ENCODE measurements at places on chromosomes 1 and 21.

GRCh38 chr21:45109831-45110492 lies 35.6 kb downstream of the ADARB1 start:
- DNase-seq = no peak

DNA sequence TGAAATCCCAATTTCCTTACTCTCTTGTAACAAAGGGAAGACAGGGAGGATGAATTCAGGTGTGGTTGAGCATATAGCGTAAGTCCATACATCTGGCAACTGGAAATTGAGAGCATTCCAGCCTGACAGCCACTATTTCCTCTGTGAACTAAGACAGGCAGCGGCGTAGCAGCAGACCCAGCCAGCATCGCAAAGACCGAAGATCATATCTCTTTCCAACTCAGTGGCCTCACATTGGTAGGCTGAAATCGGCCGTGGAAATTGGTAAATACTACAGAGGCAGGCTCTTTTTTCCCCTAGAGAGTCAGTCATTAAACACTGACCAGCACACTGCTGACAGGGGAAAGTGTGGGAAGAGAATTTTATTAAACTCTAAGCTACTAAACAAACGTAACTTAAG lies 43.4 kb downstream of the TARBP1 start:
- DNase-seq = no peak

GRCh38 chr21:25790878-25791204 lies 56.1 kb downstream of the GABPA start:
- no peak for DNase-seq

GRCh38 chr1:77533660-77534305 lies 148.7 kb downstream of the ZZZ3 start:
- DNase-seq = no peak

- DNase-seq = no peak
Observed at GRCh38 chr1:203589171-203589570, 37.5 kb upstream of the ATP2B4 start.

GRCh38 chr1:230323686-230324085 lies 102.4 kb downstream of the PGBD5 start:
- no peak for DNase-seq

DNA sequence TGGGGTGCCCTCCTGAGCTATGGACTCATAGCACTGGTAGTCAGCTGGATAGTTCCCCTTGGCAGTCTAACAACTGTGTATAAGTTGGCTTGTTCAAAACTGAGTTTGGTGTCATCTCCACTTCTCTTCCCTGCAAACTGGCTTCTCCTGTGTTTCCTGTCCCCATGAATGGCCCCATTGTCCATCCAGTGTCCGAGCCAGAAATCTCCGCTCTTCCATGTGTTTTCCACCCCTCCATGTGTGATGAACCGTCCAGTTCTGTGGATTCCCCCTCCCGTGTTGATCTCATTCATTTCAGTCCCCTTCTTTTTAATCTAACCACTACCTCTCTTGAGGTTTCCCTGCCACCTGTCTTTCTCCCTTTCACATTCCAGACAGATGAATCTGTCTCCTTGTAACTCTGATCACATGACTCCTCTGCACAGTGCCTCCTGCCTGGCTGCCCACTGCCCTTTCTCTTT lies 195.7 kb downstream of the ROR1 start:
- no peak for DNase-seq

DNA sequence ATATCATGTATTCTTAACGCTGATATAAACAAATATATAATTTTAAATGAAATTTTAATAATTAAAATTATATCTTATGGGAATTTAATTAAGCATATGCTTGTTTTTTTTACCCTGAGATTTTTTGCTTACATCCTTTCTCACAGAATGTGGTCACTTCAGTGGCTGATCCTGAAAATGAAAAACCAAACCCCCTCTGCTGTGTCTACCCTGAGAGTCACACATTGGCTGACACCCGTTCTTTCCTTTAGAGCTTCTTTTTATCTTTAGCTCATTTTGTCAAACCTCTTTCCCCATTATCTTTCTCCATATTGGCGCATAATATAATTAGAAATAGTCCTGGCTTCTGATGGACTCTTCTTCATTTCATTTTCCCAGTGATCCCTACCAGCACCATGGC lies 10.8 kb upstream of the CACYBP start:
- DNase-seq = no peak

- no peak for DNase-seq
Observed at GRCh38 chr1:44934791-44935190, 51.6 kb downstream of the EIF2B3 start.

GRCh38 chr1:62229932-62230331 lies 35.3 kb downstream of the L1TD1 start:
- DNase-seq = no peak

GRCh38 chr1:236103059-236103458 lies 38.2 kb upstream of the NID1 start:
- no peak for DNase-seq

DNA sequence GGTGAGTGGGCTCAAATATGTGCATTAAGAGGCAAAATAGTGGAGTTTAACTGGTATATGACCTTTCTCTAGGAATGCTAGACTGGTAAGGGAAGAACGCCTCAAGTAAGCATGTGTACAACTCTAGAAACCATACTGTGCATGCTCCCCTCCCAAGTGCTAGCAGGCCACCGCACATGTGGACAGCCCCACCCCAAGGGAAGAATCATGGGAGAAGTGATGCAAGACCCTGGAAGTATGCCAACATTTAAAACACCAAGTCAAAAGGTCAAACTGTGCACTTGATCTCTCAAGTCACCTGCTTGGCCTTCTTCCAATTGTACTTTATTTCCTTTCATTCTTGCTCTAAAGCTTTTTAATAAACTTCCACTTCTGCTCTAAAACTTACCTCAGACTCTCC lies 120.4 kb downstream of the WDR3 start:
- no peak for DNase-seq

DNA sequence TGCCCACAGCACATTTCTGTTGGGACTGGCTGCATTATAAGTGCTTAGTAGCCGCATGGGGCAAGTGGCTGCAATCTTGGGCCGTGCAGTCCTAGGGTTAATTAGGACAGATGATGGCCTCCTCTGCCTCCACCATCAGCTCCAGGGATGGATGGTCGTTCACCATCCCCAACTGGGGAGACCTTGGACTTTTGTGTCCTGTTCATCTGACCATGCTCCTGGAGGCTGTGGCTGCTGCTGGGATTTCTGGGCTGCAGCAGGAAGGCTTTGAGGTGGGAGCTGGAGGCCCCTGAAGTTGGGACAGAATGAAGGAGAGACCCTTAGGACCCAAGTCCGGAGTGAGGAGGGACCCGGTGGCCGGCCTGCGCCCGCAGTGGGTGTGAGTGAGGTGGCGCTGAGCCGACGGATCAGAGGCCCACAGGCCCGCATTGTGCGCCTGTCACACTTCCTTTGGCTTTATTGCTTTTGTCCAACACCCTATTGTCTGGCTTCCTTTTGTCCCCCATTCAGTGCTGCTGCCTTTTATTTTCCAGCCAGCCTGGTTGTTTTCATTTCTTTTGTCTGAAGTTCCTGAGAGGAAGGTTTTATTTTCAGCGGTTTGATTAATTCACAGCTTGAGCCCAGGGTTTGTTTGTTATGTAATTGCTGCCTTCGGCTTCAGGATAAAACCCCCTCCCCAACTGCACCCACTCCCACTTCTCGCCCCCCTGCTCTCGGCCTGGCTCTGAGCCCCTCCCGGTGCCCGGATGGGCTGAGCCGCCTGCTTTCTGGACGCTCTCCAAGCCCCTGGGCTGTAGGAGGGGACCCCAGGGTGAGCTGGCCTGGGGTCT lies 35.6 kb downstream of the SOX13 start:
- DNase-seq = no peak

DNA sequence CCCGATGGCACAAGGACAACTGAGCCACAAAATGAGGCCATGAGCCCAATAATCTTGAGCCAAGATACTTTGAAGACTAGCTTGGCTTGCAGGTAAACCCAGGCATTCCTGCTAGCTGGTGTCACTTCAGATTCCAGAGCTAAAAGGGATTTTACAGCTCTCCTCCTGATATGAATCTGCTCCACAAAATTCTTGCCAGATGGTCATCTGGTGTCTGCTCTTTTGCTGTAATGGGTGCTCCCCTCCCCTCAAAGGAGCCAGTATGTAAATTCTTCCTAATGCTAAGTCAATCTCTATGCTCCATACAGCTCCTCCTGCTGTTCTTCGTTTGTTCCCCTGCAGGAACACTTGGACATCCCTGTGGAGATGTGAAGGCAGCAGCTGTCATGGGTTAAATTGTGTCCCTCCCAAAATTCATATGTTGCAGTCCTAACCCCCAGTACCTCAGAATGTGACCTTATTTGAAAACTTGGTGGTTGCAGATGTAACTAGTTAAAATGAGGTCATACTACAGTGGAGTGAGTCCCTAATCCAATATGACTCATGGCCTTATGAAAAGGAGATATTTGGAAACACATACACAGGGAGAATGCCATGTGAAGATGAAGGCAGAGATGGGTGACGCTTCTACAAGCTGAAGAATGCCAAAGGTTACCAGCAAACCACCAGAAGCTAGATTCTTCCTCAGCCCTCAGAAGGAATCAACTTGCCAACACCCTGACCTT lies 180.6 kb upstream of the PALMD start:
- no peak for DNase-seq

GRCh38 chr1:212235857-212236256 lies 49.4 kb upstream of the PPP2R5A start:
- DNase-seq = no peak

- no peak for DNase-seq
Observed at GRCh38 chr1:62676611-62677356, 11.4 kb downstream of the DOCK7 start.

DNA sequence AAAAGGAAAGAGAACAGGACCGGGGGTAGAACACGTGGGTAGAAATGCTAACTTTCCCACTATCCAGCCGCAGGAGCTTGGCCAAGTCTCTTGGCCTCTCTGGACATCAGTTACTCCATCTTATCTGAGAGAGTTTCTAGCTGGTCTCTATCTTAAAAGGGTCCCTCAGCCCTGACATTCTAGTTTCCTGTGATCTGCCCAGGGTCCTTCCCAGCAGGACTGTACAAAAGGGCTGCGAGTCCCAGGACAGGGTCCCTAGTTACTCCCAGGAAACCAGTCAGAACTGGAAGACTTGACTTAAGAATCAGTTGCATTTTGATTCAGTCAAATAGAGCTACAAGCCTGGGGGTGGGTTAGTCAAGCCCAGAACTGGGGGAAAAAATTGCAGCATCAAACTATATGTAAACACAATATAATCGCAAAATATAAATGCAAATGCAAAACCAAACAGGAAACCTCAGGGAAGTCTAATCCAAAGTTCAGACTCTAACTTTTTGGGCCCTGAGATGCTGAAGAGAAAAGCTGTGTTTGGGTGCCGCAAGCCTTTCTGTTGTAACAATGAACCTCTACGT lies 2.9 kb downstream of the ASAP3 start:
- no peak for DNase-seq

- no peak for DNase-seq
Observed at GRCh38 chr1:20413776-20414140, 72.3 kb downstream of the CAMK2N1 start.

DNA sequence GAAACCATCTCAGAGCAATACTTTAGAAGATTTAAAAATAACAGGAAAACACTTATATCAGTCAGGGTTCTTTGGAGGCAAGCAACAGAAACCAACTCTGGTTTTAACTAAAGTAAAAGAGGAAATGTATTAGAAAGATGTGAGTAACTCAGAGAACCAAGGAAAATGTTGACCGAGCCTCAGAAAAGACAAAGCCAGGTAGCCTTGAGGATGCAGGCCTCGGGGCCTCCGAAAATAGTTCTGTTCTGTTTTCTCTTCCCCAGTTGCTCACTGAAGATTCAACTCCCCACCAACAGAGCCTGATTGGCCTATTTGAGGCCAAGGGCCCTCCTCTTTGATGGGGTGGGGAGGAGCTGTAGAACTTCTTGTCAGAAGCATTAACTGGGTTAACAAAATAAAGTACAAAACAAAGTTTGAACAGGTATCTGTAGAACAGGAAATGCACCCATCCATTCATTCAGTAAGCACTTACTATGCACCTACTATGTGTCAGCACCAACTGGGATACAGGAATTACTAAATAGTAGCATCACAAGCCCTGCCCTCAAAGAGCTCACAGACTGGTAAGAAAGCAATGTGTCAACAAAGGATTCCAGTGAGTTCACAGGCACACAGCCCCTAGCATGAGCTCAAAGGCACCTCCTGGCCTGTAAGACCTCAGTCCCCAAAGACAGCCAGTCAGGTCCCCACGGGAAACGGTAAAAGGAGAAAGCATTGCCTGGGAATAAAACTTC lies 12.6 kb downstream of the SLAMF8 start:
- no peak for DNase-seq

- no peak for DNase-seq
Observed at GRCh38 chr1:33234131-33234530, 22.2 kb upstream of the ZNF362 start.

Data from DMS79 (cell line).